Left cardiac atrium (tissue), 4 donors: ENCODE measurements at places on chromosomes 4 and X. TPM values are rescaled to one million over a fixed set of nuclear protein-coding genes. Genes with fewer than 3 reads are reported as not detected.

- DNase-seq = no peak
These were observed 3.6 kb upstream of the AFP start for GRCh38 chr4:73432169-73433000.

DNA sequence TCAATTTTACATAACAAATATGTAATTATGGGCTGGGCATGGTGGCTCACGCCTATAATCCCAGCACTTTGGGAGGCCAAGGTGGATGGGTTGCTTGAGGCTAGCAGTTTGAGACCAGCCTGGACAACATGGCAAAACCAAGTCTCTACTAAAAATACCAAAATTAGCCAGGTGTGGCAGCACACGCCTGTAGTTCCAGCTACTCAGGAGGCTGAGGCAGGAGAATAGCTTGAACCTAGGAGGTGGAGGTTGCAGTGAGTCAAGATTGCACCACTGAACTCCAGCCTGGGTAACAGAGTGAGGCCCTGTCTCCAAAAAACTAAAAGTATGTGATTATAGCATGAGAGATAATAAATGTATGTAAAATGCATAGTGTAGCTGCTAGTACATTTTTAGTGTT lies 229.0 kb downstream of the PPARGC1A start:
- no peak for DNase-seq

- no peak for DNase-seq
These were observed 27.7 kb downstream of the HERC3 start for GRCh38 chr4:88619971-88620370.

DNA sequence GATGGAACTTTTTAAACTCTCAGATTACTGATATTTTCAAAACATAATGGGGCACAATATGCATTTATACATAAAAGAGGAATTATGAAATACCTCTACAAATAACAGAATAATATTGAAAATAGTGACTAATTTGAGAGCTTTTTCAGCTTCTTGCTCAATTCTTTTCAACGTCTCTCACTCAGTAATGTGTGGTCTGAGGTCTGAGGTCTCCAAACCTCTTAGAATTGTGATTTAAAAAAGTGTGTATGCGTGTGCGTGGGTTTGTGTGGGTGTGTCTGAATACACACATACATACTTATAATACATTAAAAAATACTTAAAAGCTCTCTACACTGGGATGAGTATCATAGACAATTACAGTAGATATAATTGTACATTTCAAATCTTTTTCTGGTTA lies 7.9 kb downstream of the NDNF start:
- no peak for DNase-seq

Gene DCAF12L2
- 0.08 TPM for total RNA-seq
